HepG2 (cell line): ENCODE measurements at places on chromosomes 4 and X. TPM values are rescaled to one million over a fixed set of nuclear protein-coding genes. Genes with fewer than 3 reads are reported as not detected.

Gene KCND1
- 0.07 TPM in 1 of 2 replicates, not detected in the other for total RNA-seq

- DNase-seq = no peak
Observed at GRCh38 chr4:186486172-186486571, 69.2 kb downstream of the MTNR1A start.

Gene TCEAL4
- total RNA-seq = 31.0 and 36.1 TPM in 2 replicates

DNA sequence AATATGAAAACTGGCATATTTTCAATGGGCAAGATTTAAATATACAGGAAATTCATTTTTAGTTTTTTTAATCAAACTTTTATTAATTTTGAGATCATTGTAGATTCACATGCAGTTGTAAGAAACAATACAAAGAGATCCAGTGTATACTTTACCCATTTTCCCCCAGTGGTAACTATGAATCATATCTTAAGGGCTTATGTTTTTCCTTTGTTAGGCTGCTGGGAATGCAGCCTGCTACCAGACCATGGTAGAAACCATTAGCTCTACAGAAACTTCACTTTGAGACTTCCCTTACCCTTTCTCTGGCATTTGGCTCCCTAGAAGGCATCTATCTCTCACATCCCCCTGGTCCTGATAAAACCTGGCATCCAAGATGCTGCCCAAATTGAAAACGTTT lies 147.6 kb upstream of the EOLA2 start:
- DNase-seq = no peak

Gene GYG2
- 24.3 and 31.7 TPM in 2 replicates for total RNA-seq

Gene ELMOD2
- 25.4 and 38.1 TPM in 2 replicates for total RNA-seq

DNA sequence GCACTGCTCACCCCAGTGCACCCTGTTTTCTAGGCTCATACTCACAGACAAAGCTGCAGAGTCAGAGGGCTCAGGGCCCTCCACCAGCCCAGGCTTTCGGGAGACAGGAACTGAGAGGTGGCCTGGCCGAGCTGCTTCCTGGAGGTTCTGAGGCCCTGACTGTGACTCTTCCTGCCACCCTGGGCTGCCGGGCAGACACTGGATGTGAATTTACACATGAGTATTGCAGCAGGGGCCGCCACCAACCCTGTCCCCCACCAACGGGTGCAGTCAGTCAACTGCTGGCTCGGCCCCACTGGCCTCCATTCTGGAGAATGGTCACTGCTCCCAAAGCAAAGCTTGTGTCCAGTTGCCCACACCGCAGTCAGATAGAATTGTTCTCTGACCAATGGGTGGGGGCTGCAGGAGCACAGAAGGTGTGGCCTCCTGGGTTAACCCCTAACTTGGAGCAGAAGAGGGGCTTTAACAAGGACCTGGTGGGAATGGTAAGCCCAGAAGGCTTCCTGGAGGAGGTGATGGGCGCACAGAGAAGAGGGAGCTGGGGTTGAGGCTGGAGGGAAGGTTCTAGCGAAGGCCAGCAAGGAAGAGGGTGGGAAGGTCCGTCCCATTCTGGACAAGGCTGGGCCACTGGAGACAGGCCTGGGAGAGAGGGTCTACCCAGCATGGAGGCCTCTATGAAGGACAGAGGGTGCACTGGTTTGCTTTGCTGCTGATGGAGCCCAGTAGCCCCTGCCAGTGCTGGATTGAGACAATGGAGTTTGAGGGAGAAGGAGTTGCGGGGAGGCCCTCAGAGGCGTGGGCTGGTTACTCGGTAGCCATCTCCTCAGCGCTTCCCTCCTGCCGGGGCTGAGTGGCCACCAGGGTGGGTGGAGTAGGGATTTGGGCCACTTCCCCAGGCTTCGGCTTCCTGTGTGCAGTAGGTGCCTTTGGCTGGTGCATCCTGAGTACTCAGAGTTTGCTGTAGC lies 135.3 kb downstream of the CPZ start:
- no peak for DNase-seq

DNA sequence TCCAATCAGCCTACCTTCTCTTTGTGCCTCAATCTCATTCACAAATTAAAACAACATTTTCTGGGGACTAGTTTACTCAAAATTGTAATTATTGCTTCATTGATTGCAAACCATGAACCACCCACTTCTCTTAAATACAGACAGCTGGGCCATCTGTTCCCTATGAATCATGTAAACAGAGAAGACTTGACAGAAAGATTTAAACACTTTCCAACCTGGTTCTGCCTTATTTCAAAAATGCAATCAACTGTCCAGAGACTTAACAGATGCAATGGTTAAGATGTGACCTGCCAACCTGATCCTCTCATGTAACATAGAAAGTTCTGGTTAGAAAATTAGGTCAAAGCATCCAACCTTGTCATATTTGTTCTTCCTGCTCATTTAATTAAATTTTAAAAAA lies 20.8 kb upstream of the SERTM2 start:
- DNase-seq = no peak
